GOT3 (cell line): ENCODE measurements at places on chromosomes 1 and 21.

- no peak for DNase-seq
Observed at GRCh38 chr1:167746988-167747655, 25.3 kb downstream of the MPZL1 start.

- DNase-seq, result no peak
Observed at GRCh38 chr1:111648806-111649205, 29.2 kb downstream of the RAP1A start.

GRCh38 chr1:4084048-4084431, 184.0 kb upstream of the C1orf174 start:
- DNase-seq, result no peak

DNA sequence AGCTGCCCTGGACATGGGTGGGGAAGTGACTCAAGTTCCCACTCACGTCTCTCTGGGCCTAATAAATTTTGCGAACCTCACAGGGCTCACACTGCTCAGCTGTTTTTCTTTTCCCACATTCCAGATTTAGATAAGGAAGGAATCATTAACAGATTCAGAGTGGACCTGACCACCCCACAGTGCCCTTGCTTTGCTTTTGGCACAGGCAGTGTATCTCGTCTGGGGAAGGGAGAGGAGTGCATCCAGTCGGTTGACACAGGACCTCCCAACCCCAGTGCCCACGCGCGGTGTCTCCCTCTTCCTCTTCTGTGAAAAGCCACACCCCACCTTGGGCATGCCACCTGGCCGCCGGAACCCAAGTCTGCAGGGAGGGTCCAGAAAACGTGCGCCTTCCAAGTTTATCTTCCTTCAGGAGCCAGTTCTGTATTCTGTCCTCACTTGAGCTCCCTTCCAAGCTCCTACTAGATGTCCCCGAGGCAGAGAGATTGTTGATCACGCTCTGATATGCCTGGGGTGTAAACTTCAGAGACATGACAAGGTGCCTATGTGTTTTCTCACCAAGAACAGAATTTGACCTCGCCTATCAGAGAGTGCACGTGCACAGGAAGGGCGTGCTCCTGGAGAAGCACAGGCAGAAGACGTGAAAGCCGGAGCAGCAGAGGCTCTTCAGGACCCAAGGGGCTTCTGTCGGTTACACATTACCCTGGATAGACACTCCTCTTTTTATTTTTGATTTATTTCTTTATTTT, 9.5 kb upstream of the SLC2A5 start:
- DNase-seq, result no peak

DNA sequence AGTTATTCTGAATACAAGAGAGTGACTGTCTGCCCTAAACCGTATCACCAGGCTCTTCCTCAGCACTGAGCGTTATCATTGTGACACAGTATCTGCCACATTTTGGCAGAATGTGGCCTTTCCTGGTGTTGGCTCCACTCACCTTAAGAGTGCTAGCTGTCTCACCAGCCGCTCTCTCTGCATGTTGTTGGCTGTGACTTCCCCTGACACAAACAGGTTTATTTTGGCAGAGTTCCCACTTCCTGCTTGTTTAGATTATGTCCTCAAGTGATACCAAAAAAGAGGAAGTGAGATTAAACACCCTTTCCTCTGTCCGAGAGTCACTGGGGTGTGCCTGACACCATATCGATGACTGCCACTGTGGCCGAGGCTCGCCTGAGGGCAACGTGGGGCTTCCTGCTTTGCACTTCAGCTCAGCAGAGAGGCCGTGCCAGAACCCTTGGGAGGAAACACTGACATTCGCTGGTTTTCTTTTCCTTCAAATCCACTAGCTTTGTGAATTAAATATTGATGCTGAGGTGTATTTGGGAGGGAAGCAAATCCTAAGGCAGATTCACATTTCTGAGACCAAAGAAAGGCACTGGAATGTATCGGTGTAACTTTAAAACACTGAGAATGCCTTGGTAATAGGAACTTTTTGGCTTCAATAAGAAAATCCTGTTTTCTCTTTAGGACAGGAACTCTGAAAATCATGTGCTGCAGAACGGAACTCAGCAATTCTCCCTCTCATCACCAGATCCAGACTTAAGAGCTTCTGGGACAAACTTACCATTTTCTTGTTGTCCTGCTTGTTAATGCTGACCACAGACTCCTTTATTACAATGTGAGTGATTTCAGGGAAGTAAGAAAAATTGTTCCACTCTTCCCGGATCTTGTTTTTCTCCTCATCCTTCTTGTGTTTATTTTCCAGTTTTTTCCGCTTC, 102.1 kb downstream of the JAK1 start:
- no peak for DNase-seq

DNA sequence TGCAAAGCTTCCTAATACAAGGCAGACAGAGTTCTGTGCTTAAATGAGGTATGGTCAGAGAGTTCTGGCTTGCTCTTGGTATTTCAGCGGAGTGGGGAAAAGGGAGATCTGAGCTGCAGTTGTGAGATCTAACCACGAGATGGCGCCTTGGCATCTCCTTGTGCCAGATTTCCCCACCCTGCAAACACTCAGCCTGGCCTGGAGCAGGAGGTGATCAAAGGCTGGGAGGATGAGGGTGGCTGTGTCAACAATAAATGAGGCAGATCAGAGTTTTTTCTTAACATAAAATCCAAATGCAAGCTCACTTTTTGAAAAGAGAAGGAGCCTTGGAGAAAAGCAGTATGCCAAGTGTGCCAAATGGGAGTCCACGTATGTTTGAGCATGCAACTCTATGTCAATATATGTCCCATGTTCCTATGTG, 4.1 kb upstream of the TFAP2E start:
- no peak for DNase-seq

DNA sequence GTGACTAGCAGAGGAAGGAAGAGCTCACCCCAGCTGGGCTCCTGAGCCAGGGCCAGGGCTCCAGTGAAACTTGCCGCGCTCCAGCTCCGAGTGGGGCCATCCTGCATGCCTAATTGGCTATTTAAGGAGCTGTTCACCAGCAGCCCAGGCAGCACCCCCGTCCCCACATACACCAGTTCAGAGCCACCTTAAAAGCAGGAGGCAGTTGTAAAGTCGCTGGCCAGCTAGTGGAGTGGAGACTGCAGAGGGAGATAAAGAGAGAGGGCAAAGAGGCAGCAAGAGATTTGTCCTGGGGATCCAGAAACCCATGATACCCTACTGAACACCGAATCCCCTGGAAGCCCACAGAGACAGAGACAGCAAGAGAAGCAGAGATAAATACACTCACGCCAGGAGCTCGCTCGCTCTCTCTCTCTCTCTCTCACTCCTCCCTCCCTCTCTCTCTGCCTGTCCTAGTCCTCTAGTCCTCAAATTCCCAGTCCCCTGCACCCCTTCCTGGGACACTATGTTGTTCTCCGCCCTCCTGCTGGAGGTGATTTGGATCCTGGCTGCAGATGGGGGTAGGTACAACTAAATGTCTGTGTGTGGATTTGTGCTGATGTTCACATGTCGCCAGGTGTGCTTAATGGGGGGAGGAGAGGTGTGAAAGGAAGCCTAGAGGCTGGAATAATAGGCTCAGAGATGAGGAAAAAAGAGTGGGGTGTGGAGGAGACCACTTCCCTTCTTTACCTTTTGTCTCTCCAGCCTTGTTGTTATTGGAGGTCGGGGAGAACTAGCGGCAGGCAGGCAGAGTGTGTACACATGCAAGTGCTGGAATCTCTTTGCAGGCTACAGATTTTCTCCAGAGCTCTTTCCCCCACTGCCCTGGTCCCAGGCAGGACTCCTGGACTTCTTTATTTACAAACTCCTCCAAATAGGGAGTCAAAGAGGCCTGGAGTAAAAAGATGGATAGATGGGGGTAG, at the start of gene CA14:
Gene CA14, plus strand, starts transcription at position 151 of the 962 bp plus-strand sequence. Its CDS starts 355 bp downstream, at position 506.
- no peak for DNase-seq

DNA sequence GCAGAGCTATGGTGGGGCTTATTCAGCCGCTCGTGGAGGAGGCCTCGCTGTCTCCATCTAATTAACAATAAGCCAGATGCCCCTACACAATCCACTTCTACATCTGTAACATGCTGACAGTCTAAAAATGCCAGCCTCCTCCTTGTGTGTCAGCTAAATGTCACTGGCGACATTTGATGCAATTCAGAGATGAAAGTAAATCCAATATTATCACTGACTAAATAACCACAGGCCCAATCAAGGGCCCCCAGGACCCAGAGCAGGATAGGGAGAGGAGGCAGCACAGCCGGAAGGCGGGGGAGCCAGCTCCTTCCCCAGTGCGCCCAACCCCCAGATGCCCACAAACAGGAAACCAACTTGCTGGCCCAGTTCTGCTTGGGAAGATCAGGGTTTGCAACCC, 76.6 kb downstream of the DMRTA2 start:
- no peak for DNase-seq

- no peak for DNase-seq
Observed at GRCh38 chr1:64579767-64580166, 109.8 kb downstream of the CACHD1 start.

- DNase-seq, result no peak
Observed at GRCh38 chr1:202831906-202832305, 21.2 kb downstream of the PCAT6 start.

DNA sequence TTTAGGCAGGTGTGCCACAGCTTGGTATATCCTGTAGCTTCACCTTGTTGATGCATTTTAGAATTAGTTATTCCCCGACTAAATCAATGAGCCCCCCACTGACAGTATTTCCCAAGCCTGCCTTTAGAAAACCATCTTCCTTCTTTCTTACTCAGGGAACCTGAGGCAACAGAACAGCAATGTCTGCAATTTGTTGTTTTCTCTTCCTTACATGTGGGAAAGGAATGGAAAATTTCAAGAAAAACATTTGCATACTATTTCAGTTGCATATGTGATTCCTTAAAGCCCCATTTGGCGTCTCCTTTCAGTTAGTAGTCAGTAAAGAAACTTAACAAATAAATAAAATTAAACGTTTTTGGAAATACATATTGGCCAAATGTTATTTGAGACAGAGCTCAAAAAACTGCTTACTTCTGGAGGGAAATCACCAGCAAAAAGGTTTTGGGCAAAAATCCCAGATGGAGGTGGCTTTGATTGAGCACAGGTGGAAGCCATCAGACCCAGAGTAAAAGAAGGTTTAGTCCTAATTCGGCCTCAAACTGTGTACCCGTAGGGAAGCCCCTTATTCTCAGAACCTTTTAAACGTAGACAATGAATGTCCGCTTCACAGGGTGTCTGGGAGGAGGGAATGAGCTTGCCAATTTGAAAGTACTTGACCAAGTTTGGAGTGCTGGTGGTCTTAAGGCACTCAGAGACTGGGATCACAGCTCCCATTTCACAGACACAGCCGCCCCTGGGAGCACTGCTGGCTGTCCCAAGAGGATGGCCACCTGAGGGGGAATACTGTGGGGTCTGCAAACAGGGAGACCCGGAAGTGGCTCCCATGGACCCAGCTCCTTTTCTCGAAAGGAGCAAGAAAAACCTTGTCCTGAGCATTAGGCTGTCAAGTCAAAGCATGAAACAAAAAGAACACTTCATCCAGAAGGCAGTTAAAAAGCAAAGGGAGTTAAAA, 9.4 kb downstream of the LHX4 start:
- no peak for DNase-seq

DNA sequence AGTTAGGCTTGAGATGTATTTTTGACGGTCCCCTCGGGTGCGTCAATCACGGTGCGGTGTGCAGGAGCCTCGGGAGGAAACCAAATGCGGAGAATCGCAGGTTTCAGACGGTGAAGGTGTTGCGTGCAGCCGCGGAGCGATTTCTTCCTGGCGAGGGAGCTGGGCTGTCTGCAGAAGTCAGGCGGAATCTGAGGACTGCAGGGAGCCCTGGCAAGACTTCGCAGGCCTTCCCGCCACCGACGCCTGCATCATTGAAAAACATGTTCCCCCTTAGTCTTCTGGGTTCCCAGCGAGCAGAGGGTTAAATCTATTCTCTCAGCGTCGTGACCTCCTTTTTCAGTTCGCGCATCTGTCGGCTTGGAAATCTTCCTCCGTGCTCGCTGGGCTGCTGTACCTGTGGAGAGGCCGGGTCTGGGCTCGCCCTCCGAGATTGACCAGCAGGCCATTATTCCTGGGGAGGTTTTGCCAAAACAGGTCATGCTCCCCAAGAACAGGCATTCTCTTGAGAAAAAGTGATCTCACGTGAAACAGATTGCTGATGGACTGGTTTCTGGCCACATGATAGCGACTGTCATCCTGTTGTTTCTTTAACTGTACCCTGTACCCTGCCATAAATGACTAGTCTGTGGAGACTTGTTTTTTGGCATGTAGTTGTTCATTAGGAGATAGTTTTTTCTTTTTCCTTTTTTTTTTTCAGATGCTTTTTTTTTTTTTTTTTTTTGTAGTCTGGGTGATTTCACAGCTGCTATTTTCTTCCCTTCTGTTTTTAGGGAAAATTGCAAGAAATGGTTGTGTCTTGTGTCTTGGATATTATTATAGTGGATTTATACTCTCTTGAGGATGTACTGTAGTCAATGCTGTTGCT, 894 bp downstream of the EPB41 start:
- DNase-seq, result no peak

- no peak for DNase-seq
Observed at GRCh38 chr1:11013160-11013531, 692 bp downstream of the TARDBP start.

GRCh38 chr1:45155957-45156356, 50.4 kb downstream of the ZSWIM5 start:
- no peak for DNase-seq

DNA sequence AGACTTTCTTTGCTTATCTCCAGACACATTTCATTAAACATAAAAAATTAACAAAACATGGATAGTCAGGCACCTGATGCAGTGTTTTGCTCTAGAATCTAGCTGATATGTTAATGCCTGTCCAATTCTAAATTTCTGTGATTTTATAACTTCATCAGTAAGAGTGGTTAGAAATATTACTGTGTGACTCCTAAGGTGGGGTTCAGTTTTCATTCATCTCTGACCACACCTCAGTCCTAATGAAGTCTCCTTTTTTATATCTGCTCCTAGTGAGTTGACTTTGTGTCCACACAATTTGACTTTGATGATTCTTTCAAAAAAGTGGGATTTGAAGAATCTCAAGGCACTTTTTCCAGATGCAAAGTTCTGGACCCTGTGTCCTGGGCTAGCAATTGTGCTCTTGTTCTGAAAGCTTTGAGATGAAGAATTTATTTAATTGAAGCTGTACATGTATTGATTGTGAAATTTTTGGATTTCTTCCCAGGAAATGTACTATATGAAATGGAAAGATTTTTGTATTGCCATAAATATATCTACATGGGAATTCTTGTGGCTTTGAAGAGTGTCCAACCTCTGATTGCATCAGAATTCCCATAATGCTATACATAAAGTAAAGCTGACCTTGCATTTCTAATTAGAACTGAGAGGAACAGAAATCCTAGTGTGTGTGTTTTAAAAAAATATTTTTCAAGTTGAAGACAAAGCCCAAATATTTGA, 111.2 kb downstream of the GIPC2 start:
- DNase-seq, result no peak

DNA sequence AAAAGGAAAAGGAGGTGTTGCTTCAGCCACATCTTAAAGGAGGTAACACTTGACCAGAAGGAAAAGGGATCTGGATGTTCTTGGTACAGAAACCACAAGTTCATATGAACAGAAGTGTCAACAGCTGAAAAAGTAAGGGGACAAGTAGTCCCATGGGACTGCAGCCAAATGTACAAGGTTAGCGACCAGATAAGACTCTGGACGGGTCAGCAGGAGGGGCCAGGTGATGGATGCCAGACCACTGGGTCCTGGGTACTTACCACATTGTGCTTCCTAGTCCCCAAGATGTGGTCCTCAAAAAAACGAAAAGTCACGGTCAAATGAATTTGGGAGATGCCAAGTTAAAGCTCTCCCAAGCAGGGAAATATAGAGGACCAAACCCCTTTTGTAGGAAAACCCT, 16.6 kb upstream of the BMP8A start:
- no peak for DNase-seq
